ENCODE measurements at places on chromosomes 5 and 9.

- DNase-seq = no peak
These were observed 25.8 kb upstream of the S1PR3 start for GRCh38 chr9:88965473-88965872.

GRCh38 chr5:158928404-158928803 is 171.3 kb downstream of the EBF1 start:
- DNase-seq = no peak

DNA sequence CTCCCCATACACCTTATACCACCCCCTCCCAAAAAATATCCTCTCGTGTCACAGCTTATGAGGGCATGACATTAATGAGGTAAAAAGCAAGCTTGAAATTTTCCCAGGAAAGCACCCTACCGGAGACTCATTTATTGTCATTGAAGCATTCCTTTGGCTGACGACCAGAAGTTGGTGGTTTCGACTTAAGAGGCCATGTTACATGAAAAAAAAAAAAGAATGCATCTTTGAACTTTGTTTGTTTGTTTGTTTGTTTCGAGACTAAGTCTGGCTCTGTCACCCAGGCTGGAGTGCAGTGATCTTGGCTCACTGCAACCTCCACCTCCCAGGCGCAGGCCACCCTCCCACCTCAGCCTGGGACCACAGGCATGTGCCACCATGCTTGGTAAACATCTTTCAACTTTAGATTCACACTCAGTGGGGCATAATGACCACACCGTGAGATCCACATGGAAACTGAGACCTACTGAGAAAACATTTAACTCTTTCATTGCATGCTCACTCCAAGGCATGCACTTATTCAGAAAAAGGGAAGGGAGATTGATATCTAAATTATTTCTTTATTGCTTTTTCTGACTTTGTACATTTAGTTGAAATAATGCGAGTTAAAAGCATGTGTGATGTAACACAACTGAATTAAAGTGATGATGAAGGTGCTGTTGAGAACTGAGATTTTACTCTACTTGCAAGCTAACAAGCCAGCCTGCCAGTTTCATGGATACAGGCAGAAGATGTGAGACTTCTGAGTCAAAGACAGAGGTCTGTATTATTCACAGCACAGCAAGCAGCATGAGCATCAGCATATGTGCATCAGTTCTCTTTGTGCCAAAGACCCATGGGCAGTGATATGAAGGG is 5.1 kb upstream of the RAB14 start:
- DNase-seq = no peak

DNA sequence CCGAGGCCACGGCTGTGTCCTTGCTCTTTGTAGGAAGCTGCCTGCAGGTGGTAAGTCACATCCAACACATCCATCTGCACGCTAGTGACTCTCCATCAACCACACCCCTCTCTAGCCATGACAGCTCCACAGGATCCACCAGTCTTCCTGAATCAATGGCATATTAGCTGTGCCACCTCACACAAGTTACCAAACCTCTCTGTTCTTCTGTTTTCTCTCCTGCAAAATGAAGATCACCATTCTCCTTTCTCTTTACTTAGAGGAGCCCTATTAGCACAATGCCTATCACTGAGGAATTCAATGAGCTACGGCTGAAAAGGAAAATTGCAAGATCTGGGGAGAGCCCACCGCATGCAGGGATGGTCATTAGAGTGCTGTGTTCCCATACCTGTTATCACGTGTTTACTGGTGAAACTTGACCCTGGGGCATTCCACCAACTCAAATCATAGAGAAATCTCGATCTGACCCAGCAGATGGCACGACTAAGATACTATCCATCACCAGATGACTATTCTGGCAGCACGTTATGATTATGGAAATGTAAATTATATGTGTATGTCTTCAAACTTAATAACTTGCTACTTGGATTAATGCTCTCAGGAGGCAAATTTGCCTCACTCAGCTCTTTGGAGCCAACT is 20.9 kb downstream of the WHRN start:
- no peak for DNase-seq

- no peak for DNase-seq
These were observed 50.3 kb downstream of the CPLANE1 start for GRCh38 chr5:37198842-37199241.

DNA sequence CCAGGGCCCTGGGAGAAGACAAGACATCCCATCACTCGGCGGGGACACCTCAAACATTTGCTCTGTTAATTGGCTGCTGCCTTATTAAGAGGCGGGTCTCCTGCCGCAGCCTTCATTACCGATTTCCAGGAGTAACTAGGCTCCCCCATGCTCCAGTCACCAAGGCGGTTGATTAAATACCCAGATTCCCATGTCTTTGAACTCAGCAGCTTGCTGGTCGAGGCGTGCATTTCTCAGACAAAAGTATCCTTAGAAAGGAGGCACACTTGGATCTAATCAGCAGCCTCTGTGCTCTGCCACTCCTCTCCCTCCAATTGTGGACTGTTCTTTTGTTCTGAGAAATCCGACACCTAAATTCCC is 228.8 kb downstream of the FSTL4 start:
- no peak for DNase-seq

GRCh38 chr5:123778641-123779040 is 266.7 kb downstream of the CSNK1G3 start:
- DNase-seq = no peak

DNA sequence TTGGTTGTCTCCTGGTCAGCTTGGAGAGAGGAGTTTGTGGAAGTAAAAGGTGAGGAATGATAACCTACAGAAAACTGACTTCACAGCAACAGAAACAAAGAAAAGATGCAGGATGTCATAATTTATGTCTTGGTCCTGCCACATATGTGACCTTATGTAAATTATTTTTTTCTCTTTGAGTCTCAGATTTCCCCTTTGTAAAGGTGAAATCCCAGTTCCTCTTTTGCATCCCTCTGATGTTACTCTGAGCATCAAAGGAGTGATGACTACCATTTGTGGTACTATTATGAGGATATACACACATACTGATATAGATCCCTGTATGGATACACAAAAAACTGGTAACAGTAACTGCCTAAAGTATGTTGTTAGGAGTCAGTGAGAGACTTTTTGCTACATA is 1.4 kb upstream of the THG1L start:
- no peak for DNase-seq

Data from activated CD8-positive, alpha-beta T cell treated with anti-CD3 and anti-CD28 coated beads, Interleukin-2, amount 10 ng/mL, durations not matched to agents 7 days and 5 days (primary cell).